Right renal cortex interstitium (tissue), 3 donors: ENCODE measurements at places on chromosomes 6 and 20.

GRCh38 chr6:118529756-118530155 lies 18.3 kb upstream of the PLN start:
- DNase-seq: no peak

GRCh38 chr6:38943964-38944363 lies 104.6 kb upstream of the GLP1R start:
- no peak for DNase-seq

DNA sequence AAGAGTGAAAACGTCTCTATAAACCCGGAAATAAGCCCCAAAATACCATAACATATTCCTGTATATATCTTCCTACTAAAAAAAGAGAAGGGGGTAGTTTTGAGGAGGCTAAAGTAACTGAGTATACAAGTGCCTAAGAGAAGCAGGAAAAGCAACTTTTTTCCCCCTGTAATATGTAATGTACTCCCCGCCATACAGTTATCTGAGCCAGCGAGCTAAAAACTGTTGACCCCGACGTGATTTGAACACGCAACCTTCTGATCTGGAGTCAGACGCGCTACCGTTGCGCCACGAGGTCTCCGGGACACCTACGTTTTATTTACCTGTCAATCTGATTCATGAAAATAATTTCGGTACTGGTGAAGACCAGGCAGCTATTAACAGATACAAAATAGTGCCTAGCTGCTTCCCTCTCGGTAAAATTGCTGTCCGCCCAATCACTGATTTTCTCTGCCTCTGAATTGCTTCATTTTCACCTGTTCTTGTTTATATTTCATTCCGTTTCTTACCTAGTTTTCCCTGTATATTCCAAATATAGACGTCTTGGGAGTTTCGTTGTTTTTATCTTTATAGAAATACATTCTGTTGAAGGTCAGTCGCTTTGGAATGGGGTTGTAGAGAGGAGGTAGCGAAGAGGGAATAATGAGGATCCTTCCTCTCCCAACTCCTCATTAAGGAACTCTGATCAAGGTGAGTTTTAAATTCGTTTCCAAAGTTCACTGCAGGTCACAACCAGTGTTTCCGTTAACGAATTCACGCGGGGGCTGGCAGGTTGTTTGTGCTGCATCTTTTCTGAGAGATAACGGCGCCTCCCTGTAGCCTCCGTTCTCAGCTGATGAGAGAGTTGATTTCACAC lies 33.6 kb upstream of the BTN3A2 start:
- DNase-seq: no peak

DNA sequence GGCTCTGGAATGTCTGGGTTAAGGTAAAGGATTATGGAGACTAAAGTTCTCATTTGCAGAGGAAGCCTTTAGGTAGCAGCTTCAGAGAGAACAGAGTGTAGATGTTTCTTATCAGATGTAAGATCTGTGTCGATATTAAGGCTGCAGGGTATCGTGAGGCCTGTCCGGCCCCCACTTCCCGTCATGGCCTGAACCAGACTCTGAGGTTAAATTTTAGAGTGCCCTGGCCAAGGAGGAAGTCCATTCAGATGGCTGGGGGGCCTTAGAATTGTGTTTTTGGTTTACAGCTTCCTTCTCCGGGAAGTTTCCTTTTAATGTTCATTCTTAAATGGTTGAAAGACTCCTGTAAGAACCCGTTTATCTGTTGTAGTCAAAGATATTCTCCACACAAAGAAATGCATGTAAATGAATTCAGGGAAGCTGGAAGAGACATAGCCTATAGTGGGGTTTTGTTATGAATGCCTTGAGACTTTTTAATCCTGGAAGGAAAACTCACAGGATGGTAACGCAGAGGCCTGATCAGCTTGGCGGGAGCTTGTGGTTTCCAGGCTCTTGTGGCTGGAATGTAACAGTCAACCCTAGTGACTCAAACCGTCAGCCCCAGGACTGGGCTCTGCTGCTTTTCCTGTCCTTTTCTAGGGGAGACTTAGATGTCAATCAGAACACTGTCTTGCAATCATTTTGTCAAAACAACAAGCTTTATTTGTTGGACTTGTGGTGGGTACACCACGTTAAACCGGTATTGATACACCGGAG lies 34.7 kb downstream of the KIF25 start:
- DNase-seq: no peak

DNA sequence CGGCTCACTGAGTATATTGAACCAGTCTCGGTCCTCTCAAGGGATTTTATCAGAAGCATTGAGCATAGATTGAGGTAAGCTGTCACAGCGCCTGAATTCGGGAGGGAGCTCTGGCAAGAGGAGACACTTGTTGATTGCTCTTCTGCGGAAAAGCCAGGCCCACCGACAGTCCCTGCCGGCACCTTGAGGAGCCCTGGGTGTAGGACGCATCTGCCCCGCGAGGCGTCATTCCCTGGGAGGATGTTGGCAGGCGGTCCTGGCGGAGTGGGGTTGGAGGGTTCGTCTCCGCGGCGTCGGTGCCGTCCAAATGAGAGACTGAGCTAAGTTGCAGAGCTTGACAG lies 843 bp downstream of the FBXO9 start:
- no peak for DNase-seq

DNA sequence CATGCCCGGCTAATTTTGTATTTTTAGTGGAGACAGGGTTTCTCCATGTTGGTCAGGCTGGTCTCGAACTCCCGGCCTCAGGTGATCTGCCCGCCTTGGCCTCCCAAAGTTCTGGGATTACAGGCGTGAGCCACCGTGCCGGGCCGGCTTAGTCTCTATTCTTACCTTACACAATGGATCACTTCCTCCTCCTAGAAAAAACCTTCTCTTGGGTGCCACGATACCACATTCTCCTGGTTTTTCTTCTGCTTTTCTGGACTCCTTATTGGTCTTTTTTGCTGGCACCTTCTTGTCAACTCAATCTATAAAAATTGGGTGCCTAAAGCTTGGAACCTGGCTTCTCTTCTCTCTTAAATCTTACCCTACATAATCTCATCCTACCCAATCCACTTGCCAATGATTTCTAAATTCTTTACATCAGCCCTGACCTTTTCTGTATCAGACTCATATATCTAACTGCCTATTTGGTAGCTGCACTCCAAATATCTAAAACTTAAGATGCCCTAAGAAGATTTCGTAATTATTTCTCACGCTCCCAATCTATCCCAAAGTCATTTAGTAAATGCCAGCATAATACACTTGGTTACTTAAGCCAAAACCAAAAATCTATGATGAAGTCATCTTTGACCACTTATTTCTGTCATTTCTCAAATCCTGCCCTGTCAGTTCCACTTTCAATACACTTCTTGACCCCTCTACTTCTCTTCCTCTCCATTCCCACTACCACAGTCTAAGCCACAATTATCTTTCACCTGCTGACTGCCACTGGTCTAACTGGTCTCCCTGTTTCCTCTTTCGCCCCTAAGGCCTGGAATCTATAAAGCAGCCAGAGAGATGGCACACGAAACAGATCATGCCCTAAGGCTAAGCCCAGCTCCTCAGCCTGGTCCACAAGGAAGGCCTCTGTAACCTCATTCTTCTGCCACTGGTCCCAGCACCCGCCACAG lies 43.2 kb downstream of the ELMO2 start:
- no peak for DNase-seq

DNA sequence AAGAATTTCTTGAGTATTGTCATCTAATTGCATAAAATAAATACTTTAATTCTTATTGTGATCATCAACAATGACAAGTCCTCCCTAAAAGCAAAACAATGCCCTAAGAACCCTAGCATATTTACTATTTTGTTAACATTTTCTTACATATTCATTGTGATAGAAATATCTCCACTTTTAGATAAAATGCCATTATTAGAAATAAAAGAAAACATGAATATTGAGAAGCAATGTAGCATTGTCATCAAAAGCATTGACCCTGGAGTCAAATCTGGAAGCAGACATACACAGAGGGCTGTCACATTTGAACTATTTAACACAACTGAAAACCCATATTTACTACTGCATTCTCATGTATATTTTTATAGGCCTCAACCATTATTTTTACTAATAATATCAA lies 257.7 kb downstream of the SYNE1 start:
- DNase-seq: no peak

DNA sequence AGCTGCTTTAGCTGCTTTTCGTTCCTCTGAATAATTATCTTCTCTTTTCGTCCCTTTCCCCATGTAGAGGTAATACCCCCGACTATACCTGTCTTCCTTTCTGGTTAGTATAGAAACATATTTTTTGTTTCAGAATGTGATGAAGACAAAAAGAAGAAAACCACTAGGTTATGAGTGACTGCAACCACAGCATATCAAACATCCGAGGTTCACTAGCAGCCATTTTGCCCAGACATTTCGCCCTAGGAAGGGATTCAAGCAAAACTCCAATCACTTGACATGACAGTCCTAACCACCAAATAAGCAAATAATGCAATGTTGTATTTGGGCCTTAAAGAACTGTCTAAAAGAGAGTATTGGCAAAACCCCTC lies 9.4 kb downstream of the SNX5 start:
- DNase-seq: no peak

DNA sequence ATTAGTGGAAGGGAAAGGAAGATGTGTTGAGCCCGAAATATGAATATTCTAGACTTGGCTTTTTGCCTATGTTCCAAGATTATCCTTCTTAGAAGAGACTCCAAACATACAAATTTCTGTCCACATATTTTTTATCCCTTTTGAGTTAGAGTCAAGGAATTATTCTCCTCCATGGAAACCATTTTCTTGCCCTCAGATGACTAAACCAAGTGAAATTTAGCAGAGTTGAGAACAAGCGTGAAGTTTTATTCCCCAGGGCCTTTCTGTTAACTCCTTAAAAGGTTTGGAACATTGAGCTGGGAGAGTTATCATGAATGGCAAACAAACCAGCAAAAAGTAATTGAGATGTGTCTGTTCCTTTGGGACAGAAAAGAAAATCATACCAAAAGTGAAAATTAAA lies 286.1 kb upstream of the PLCB4 start:
- no peak for DNase-seq

DNA sequence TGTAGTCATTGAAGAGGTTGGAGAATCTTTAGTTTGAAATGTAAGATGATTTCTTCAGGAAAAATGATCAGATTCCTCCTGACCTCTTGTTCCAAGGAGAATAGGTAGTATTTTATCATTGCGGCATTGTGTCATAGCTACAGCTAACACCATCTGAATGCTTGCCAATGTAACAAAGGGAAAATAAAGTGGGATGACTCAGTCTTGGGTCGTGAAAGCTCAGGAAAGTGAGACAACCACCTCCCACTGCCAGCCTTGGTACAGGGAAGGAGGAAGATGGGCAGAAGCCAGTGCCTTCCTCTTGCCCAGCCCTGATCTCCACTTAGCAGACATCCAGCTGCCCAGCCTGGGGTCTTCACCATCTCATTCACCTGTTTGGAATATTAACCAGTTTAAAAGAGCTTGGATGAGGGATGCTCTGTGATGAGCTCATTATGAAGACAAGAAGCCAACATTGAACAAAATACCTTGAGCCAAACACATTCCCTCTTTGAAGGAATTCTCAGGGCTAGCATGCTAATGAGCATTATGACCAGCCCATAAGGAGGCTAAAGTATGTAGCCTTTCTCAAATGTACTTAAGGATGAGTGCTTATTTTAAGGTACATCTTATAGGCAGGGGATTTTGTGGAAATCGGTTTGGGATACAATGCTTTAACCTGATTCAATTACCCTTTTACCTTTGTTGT lies 40.0 kb upstream of the APCDD1L start:
- no peak for DNase-seq

DNA sequence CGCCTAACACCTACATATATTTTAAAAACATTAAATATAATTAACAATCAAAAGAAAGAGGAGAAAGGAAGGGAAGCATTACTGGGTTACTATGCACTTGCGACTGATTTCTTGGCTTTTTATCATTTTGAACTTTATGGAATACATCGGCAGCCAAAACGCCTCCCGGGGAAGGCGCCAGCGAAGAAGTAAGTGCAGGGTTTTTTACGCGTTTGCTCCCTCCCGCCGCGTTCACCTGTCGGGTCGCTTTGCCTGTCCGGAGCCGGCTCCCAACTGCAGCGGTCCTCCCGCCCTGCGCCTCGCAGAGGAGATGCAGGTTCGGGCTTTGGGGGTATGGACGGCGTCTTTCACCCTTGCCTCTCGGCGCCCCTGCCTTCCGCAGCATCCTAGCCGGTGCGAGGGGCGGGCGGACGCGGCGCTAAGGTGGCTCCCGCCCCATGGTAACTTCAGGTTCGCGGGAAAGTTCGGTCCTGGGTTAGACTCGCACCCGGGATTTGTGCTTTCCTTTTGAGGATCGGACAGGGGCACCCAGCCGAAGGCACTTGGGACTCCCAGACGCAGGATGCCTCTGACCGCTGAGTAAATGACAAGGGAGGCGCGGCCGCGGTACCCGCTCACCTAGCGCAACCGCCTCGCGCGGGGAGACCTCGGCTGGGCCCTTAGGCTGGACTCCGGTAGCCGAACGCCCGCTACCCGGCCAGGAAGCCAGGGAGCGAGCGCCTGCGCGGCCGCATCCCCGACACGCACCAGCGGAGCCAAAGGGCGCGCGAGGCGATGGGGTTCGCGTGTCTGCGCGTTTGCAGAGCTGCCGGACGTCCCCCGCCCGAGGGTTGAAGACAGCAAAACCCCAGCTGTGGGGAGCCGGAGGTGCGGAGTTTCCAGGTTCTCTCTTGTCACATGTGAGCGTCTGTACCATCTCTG lies 891 bp downstream of the RSPO3 start:
- no peak for DNase-seq
